ENCODE measurements at places on chromosomes 12 and 14.

GRCh38 chr14:95316821-95317220 lies 2.9 kb downstream of the CLMN start:
- no peak for DNase-seq

DNA sequence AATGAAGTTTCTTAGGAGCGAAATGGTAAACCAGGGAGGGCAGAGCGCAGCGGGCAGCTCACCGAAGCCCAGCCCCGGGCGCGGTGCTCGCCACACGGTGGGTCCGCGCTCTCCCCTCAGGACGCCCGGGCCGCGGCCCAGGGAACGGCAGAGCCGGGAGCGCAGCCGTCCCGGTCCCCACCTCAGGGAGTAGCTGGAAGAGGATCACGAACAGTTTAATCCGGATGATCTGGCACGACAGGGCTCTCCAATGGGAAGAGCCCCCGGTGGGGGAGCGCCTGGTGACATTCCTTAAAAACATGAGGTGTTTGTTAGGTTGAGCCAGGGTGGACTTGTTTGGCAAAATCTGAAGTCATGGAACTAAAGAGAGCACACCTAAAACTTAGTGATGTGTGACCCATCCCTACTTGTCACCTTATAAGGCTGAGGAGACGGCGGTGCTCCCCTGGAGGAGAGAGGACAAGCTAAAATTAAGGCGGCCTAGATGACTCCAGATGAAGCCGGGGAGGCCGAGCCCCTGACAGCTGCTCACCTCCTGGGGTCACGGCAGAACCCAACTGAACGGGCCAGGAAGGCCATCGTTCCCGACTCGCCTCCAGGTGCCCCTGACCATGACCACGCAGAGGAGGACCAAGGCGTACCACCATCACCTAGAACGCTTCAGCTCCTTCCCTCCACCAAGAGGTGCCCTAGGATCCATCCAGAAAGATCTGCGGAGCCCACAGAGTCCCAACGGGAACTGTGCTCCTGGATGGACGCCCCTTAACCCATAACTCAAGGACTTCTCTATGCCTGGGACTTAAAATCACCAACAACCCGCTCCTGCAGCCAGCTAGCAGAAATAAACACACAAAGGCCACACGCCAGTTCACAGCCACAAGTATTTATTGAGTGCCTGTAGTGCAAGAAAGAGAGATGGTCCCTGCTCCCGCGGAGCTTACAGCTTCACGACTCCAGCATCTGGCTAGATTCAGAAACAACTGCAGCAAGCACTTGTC lies 866 bp upstream of the PITPNM2 start:
- no peak for DNase-seq

DNA sequence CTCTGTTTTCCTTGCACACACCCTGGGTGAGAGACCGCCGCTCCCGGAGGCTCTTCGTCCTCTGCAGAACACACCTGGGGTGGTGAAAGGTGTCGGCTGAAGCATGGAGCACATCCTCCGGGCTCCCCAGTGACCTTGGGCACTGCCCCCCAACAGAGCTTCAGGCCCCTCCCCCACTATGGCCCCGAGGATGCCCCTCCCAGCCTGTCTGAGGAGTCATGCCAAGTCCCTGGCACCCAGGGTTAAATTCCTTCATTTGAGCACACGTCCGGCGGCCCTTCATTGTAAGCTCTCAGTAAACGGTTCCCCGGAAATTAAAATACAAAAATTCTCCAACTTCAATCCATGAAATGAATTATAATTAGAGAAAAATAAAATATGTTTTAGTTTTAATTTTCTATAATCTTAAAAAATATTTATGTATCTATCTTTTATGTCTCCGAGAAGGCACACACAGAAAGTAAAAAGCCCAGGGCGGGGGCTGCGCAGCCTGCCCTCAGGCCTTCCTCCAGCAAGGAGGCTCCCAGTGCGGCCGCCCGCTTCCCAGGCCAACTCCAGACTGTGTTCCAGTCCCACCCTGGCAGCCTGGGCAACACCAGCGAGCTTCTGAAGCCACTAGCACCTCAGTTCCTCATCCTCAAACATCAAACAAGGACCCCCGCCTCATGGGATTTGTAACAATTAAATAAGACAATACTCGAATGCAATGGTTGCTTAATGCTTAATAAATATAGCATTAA lies 63.5 kb downstream of the TMEM132D start:
- DNase-seq: no peak

- DNase-seq: no peak
Observed at GRCh38 chr12:107657133-107657532, 28.5 kb upstream of the PWP1 start.

GRCh38 chr14:66017927-66018326 lies 468.2 kb upstream of the CCDC196 start:
- DNase-seq: no peak

DNA sequence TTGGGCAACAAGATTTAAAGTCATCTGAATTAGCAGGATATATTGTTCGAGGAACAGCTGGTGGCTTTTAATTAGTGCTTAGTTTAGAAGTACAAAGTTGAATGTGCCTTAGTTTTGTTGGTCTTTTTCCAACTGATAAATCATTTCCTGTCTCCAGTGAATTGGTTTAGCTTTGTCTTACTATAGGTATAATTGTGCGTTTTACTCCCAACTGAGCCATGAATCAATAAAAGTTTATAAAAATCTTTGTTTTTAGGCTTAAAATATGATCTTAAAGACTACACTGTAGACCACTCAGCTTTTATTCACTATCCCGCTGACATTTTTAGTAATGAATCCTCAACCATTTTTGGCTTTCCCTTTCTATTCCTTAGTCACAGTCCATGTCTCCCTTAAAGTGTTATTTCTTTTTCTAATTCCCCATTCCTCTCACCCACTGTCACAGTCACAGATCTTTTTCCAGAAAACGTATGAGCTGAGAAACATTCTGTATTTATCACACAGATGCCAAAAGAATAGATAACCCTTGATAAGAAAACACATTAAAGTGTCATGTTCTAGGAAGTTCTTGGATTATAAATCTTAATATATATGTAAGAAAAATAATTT lies 34.0 kb upstream of the ALG10 start:
- DNase-seq: no peak

DNA sequence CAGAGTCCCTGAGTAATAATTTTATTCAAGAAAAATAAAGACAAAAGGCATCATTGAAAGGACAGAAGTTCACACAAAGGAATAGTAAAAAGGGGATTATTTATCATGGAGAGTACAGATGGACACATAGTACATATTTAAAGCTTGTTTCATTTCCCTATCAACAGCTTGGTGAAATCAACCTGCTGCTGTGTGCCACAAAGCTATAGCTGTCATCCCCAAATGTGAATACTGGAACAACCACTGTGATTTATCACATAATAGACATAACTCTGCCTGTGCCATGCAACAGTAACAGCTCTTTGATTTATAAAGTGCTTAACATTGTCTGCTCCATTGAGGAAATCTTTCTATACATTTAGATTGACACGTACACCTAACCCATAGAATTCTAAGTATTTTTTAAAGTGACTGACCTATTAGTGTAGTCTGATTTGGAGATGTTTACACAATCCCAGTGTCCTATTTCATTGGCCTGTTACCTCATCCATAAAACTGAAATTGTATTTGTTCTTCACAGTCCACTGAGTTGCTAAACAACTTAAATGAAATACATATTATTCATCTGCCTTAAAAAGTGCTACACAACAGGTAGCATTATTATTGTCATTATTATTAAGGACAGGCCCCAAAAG lies 3.3 kb downstream of the NEMF start:
- DNase-seq: peak; percentile 67

DNA sequence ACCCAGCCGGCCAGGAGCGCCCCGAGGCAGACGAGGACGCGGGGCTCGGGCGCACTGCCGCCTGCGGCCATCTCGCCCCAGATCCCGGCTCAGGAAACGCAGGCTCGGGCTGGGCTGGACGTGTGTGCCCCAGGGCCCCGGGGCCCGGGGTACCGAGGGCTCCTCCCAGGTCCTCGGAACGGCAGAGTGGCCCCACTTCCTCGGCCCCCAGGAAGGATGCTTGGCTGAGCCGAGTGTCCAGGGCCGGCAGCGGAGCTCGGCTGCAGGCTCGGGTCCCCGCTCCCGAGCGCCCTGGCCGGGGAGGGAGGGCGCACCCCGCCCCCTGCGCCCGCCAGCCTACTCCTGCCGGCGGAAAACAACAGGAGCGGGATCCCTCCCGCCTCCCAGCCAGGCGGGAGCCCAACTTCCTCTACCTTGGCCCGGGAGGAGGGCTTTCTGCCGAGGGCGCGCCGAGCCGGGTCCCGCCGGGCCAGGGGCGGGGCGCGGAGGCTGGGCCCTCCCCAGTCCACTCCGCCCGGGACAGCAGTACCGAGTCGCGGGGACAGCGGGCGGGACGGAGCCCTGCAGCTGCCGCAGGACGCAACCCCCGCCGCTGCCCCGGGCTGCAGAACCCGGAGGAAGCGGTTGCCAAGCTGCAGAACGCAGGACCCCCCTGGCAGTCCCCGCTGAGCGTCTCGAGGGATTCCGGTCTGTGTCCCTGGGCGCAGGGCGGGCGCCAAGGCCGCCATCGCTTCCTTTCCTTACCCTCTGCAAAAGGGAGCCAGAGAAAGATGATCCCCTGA lies at the start of gene VSIG10:
VSIG10 (minus strand) TSS at position 411 of the 782 bp plus-strand sequence; CDS start at position 71, 340 bp downstream.
- peak; percentile 83 for DNase-seq

DNA sequence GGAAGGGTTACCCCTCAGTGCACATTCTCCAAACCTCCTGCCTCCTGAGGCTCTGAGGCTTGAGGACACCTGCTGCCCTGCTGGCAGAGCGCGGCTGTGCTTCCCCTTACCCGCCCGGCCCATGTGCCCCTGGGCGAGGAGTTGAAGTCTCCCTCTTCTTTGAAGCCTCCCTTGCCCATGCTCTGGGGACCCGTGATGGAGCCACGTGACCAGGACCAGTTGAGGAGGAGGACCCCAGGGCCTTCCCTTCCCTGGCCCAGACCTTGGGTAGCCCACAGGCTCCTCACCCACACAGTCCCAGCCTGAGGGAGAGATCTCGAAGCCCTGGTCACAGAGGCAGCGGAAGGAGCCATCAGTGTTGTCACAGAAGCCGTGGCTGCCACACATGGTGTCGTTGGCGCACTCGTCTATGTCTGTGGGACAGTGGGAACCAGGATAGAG lies 12.9 kb downstream of the ISCA2 start:
- DNase-seq: no peak

- DNase-seq: no peak
Observed at GRCh38 chr14:91253795-91254323, 9.4 kb upstream of the GPR68 start.

DNA sequence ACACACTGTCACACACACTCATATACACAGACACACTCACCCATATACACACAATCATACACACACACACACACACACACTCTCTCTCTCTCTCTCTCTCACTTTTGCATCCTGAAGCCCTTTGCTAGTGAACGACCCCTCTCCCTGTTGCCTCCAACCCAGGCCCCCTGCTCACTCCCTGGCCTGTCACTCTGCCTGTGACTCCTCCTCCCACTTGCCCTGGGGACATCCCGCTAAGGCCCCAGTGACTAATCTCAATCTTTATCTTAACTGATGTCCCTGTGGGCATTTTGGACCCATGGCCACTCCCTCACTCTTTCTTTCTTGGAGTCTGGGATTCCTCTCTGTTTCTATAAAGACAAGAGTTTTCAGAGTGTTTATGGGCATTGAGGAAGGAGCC lies 10.9 kb upstream of the DLK1 start:
- no peak for DNase-seq

DNA sequence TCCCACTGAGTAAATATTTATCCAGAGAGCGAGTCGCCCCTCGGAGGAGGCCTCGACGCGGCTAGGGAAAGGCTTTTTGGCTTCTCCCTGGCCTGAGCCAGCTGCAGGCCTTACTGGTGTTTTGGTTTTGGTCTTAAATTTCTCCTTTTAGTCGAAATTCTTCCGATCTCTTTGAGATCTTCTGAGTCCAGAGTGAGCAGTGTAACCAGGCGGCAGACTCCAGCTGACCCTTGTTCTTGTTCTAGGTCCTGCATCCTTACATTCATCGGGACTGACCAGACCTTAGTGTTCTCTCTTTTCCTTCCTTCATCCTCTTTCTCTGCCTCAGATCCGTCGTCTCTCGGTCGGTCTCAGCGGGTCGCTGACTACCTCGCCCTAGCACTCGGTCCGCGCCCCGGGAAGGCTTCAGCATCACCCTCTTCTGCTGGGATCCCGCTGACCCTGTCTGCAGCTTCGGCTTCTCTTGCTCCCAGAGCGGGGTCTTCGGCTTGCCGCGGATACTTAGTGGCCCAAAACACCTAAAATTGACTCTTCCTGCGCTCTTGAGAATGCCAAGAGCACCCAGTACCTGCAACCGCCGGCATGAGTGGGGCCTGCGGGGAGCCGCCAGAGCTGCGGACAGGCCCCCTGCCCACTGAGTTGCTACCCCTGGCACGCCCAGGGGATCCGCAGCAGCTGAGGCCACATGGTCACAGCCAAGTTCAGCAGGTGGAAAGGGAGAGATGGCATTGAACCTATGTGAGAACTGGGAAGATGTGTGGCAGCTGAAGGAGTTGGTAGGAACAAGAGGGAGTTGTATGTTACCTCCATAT lies 2.4 kb upstream of the PAX9 start:
- no peak for DNase-seq

DNA sequence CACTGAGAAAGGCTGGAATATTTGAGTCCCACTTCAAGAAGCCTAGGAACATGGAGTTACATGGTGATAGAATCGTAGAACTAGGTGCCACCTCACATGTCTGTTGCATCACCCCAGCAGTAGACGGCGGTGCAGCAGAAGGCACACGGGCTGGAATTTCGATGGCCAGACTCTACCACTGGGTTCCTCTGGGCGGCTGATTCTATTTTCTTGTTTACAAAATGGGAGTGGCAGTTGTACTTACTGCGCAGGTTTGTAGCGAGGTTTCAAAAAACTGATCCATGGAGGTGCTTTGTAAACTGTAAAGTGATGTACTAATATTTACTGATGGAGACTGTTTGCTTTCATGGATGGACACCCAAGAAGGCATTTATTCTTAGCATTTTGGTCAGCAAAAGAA lies 45.7 kb downstream of the WDR20 start:
- DNase-seq: peak; percentile 35

GRCh38 chr12:132214891-132215290 lies 70.6 kb downstream of the NOC4L start:
- no peak for DNase-seq

DNA sequence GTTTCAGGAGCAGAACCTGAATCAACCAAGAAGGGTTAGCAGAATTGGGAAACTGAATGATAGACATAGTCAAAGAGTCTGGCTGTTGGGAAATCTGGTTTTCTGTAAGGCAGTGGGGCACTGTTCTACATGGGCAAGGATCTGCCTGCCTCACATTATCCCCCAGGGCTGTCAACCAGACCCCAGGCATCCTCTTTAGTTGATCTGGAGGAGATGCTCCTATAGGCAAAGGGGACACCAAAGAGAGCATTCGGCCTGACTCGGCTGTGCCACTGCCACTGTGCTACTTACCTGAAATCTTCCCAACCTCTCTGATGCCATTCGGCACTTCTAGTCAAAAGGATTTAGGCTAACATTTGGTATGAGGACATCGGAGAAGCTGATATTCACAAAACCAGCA lies 4.1 kb downstream of the ISCU start:
- DNase-seq: no peak

DNA sequence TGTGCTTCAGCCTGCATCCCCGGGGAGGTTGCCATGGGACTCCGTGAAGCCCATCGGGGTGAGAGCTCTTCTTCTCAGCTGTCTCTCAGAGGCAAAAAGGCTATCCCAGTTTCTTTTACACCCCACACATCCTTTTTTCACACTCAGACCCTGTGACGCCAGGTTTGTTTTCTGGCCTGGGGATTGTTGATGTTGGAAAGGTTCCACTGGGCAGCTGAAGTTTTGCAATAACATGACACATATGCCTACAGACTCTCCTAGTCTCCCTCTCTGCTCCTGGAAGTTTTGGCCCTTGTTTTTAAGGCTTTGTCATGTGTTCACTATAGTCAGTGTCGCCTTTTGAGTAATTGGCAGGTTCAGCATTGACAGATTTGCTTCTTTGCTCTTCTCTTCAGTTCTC lies 118.6 kb downstream of the SMOC1 start:
- DNase-seq: peak; percentile 10

GRCh38 chr14:52318062-52318461 lies 4.0 kb downstream of the PTGER2 start:
- DNase-seq: no peak

All from NCI-H2029 (cell line).